ENCODE measurements at places on chromosomes 2 and 18. TPM values are rescaled to one million over a fixed set of nuclear protein-coding genes. Genes with fewer than 3 reads are reported as not detected.
A peak's percentile ranks its signal among the peaks of the same experiment; 100 is the strongest.

UNC50 gene
- total RNA-seq: 29.3 TPM

WNT10A gene
- 0.27 TPM for total RNA-seq

ANKRD30BL gene
- not detected for total RNA-seq

LRP2 gene
- not detected for total RNA-seq

ALPI gene
- total RNA-seq: 50.9 TPM

SLC19A3 gene
- total RNA-seq: 24.9 TPM

UGT1A3 gene
- total RNA-seq: 2.6 TPM

TMEM247 gene
- total RNA-seq: not detected

NEU2 gene
- not detected for total RNA-seq

AFF3 gene
- total RNA-seq: 19.7 TPM

- DNase-seq: no peak
These were observed 539.4 kb upstream of the CDH2 start for GRCh38 chr18:28716338-28716737.

DNA sequence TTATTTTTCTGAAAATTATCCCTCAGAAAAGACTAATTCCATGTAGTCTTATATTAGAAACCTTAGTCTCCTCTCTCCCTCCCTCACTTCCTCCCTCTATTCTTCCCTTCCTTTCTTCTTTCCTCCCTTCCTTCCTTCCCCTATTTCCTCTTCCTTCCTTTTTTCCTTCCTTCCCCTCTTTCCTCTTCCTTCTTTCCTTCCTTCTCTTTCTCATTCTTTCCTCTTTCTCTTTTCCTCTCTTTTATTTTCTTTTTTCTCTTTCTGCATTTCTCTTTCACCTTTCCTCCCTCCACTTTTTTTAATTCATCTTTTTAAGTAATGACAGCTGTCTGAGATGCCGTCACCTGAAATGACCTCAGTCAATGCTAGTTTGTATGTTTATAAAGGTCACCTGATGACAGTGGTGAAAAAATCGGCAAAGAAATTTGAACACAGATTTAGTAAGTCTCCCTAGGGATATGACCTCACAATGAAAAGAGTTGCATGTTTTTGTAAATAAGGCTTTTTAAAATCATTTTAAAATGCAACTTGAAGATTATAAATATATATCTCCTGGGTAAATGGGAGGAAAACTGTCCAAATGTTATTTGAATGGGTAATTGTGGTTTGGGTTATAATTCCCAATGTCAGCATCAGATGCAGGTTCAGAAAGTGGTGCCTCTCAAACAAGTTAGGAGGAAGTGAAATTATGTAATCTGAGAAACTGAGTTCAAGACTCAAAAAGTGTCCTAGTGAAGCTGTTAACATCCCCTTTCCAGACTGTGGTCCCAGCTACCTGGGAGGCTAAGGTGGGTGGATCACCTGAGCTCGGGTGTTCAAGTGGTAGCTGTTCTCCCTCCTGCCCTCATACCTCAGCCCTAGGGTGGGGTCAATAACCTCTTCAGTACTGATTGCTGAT lies 90.3 kb upstream of the ST3GAL5 start:
- DNase-seq: no peak

DNA sequence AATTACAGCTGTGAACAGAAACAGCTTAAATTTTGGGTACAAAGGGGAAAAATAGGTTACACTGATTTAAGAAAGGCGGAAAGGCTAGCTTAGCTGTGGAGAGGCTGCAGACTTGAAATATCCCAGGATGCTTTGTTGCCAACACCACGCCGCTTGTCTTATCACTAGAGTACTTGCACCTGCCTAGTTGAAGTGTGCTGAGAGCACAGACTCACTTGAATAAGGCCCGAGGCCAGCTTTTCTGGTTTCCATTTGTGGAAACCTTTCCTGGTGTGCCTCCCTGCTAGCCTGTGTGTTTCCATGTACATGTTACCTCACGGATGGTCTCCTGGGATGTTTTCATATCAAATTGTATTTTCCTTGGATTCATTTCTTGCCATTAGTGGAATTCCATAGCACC lies 3.2 kb downstream of the CABLES1 start:
- no peak for DNase-seq

DNA sequence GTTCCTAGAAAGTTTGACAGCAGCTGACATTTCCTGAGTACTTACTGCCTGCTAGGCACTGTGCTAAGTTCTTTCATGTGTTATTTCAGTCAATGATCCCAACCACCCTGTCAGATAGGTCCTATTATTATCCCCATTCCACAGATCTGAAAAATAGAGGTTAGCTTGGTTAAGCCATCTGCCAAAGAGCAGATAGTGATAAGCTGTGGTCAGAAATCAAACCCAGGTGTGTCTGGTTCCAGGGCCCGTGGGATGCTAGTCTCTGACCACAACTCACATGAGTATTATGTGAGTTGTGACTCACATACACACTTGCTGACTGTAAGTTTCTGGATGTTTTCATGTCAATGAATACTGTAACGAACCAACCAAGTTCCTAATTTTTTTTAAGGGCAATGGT lies 132.0 kb upstream of the APCDD1 start:
- DNase-seq: no peak

DNA sequence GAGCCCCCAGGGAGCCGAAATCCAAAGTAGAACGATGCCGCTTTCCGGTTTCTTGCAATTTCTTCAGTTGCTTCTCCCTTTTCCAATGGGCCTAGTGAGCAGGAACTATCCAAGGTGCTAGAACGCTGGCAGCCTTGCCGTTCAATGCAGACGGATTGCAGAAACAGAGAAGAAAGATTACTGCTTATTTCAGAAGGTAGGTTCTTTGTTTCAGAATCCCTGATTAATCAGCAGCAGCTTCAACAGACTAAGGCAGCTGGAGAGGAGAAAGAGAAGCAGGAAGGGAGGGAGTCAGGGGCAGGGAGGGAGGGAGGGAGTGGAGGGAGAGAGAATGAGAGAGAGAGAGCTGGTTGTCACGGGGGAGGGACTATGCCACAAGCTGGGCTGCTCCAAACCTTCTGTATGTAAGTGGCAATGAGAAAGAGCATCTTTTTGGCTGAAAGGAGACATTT lies 576 bp downstream of the NYAP2 start:
- no peak for DNase-seq

- peak; percentile 55 for DNase-seq
These were observed 32.5 kb upstream of the REG3G start for GRCh38 chr2:78992807-78993517.

GRCh38 chr2:241858206-241859016 lies at the start of gene PDCD1:
Gene PDCD1, minus strand, starts transcription at chr2:241858894. Its CDS starts 56 bp downstream, at chr2:241858838.
- DNase-seq: peak; percentile 47

GRCh38 chr2:66531567-66531966 lies 96.6 kb downstream of the MEIS1 start:
- DNase-seq: no peak

GRCh38 chr2:16461672-16462071 lies 204.0 kb downstream of the CYRIA start:
- DNase-seq: no peak

DNA sequence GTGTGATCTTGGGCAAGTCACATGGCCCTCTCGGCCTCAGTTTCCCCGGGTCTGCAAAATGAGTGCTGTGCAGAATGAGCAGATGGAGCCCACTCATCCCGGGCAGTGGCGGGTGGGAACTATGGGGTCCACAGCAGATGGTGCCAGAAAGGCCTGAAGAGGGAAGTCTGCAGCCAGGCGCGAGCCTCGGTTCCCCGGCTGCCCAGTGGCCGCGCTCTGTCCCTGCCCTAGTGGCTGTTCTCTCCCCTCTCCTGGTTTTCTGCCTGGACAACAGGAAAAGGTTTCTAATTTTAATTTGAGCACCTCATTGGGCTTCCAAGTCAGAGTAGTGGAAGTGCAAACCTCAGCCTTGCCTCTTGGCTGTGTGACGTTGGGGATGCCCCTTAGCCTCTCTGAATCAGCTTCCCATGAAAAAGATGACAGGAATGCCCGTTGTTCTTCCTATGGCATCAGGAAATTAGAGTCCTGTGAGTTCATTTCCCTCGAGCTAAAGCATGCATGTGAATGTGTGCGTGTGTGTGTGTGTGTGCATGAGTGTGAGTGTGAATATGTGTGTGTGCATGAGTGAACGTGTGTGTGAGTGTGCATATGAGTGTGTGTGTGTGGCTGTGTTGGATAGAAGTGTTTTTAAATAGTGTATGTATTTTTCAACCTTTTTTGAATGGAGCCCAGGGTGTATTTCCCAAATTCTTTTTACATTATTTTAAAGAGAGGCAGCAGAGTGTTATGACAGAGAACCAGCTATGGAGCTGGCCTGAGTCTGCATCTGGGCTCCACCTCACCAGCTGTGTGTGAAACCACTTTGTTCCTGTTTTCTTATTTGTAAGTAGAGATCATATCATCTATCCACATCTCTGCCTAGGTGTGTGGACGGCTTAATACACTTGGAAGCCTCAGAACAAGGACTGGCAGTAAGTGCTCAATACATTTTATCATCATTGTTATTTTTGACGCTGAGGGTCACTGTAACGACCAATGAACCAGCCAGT lies 41.3 kb downstream of the RRM2 start:
- DNase-seq: no peak

DNA sequence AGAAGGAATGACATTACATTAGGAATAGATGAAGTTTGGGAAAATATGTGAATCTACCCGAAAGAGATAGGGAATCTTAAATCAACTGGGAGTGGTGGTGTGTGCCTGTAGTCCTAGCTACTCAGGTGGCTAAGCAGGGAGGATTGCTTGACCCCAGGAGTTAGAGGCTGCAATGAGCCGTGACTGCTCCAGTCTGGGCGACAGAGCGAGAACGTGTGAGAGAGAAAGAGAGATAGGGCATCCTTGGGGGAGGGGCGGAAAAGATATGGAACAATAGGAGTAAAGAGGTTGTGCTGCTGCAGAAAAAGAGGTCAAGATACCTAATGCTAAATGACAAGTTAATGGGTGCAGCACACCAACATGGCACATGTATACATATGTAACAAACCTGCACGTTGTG lies 47.1 kb upstream of the ADAM23 start:
- no peak for DNase-seq

- DNase-seq: peak; percentile 21
These were observed 1.8 kb downstream of the KIF5C start for GRCh38 chr2:148876595-148877402.

GRCh38 chr2:55063226-55063625 lies 13.0 kb upstream of the RTN4 start:
- no peak for DNase-seq

- no peak for DNase-seq
These were observed 269.3 kb upstream of the SIX2 start for GRCh38 chr2:45278365-45279078.

DNA sequence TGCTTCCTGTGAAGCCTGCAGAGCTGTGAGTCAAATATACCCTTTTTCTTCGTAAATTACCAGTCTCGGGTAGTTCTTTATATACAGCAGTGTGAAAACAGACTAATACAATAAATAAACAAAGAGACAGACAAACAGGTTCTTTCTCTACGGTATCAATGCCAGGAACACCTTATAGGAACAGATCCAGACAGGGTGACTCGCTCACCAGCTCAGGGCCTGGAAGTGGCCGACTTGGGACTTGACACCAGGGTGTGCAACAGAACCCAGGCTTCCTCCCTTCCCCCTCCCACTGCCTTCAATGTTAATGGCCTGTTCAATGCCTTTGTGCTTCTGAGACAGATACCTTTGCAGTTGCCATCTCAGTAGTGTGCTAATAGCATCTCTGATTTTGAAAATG lies 309.5 kb downstream of the ALK start:
- DNase-seq: no peak

GRCh38 chr2:221439761-221440479 lies 132.2 kb downstream of the EPHA4 start:
- no peak for DNase-seq

DNA sequence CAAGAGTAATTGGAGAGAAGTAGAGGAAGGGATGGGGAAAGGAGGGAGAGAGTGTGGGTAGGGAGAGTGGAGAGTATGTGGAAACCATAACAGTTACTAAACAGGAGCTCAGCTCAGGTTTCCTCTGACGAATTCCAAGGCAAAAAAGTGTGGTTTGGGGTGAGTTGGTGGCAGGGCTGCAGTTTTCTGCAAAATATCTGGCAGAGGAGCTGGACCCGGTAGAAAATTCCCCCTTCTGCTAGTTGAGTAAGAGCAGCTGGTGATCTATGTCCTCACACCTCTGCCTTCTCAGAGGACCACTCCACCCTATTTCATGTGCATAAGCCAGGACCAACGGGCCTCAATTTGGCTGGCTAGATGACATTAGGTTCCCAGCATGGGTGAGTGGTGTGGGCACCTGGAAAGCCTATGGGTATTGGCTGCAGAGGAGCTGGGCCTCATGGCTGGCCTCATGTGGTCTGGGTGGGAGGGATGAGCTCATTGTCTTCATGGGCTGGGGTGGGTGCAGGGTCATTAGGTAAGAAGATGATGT lies 13.2 kb downstream of the NRP2 start:
- no peak for DNase-seq

GRCh38 chr2:199914372-199914958 lies 3.4 kb downstream of the C2orf69 start:
- no peak for DNase-seq

- DNase-seq: no peak
These were observed 37.5 kb upstream of the SERPINB2 start for GRCh38 chr18:63850020-63850419.
